BE2C (cell line): ENCODE measurements at places on chromosomes 5 and 9.

DNA sequence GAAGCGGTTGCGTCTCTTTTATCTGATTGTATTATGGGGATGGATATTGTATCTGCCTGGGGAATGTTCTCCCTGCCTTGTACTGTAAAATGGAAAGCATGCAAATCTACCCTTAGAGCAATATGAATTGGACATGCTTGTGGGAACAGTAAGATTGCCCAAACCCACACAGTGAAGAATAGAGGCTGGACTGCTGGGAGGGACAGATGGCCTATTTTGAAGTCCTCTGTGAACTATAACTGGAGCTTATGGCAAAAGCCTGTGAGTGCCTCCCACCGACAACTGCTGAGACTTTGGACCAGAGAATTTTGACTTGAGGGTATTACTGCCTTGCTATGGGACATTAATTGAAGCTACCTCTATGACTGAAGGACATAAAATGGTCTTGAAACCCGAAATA is 168.9 kb downstream of the ERCC6L2 start:
- DNase-seq, result no peak

GRCh38 chr5:40995801-40996586 is 75.1 kb downstream of the MROH2B start:
- DNase-seq, result no peak

GRCh38 chr5:33509036-33509435 is 68.3 kb downstream of the TARS1 start:
- no peak for DNase-seq

- DNase-seq, result no peak
Measured at GRCh38 chr5:83077662-83078261, 415 bp downstream of the XRCC4 start.

DNA sequence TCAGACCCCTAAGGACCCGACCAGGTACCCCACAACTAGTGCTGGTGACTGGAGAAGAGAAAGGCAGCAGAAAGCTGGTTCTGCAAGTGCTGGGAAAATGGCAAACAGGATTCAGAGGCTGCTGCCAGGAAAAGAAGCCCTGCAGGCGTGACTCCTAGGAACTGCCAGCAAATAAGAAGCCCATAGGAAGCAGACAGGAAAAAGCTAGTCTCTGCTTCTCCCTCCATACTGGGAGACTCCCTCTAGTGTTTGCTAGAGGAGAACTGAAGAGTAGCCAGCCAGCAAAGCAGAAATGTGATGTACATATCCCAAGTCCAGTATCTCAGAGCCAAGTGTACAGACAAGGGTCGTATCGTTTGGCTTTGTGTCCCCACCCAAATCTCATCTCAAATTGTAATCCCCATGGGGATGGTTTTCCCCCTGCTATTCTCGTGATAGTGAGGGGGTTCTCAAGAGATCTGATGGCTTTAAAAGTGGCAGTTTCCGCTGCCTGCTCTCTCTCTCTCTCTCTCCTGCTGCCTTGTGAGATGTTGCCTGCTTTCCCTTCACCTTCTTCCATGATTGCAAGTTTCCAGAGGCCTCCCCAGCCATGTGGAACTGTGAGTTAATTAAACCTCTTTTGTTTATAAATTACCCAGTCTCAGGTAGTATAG is 38.1 kb upstream of the TUSC1 start:
- DNase-seq, result peak; percentile 66

DNA sequence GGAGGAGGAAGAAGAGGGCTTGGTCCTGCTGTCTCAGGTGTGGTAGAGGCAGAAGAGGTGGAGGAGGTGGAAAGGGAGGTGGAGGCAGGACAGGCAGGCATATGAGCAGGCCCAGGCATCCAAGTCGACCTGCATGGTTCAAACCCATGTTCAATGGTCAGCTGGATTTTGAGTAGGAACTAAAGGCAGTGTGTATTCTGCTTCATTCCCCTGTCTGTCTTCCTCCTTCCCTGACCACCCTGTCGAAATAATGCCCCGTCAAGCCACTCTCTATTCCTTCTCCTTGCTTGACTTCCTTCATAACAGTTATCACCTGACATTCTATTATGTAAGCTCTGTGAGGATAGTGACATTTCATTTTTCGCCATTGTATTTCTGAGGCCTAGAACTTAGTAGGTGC is 34.8 kb downstream of the ATP6V0E1 start:
- DNase-seq, result no peak

- DNase-seq, result no peak
Measured at GRCh38 chr5:76366596-76366995, 36.5 kb upstream of the IQGAP2 start.

GRCh38 chr5:166401391-166401790 is 1890.1 kb upstream of the WWC1 start:
- no peak for DNase-seq

DNA sequence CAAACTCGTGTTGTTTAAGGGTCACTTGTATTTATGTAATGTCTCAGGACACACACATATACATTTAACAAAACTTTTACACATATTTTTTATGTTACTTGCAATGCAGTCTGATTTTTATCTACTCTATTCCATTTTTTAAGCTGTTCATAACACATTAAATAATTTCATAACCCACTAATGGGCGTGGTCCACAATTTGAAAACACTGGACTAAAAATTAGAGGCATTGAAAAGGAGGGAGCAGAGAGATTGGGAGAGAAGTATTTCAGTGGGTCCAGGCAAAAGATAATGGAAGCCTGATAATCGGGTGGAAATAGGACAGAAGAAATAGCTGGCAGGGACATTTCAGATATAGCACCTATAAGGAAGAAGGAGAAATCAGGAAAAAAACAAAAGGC is 597.3 kb upstream of the CLINT1 start:
- DNase-seq, result no peak

DNA sequence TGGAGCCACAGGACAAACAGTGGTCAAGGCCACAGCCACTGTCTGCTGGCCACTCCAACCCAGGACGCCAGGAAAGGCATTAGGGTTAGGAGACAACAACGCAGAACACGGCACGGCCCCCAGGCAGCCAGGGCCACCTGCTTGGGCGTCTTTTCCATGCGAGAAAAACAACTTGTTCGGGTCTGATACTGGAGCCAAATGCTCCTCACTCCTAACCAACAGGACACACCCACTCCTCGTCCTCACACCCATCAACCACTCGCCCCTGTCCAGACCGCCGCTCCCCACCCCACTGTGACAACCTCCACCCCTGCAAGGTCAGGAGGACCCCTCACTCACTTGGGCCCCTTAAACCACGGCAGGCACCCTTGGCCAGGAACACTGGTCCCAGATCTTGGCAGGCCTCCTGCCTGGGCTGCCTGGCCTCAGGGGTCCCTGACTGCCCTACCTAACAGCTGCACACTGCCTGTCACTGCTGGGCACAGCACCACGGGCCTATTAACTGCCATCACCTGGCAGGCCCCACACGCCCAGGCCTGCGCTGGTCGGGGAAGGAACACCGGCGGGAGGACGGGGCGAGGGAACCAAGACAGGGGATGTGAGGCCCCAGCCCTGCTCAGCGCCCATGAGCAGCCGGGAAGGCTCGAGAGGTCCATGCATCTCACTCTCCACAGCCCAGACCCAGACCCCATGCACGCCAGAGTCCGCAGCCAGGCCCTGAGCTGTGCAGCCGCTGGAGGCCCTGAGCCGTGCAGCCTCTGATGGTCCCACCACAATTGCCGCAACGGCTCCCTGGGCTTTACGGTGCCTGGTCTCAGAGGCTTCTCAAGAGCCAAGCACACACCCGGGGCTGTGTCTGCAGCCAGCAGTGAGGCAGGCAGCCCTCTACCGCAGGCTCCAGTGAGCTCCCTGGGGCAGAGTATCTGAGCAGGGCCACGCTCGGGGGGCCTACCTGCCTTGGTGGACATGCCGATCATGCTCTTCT is 13.8 kb downstream of the CLPTM1L start:
- DNase-seq, result no peak

DNA sequence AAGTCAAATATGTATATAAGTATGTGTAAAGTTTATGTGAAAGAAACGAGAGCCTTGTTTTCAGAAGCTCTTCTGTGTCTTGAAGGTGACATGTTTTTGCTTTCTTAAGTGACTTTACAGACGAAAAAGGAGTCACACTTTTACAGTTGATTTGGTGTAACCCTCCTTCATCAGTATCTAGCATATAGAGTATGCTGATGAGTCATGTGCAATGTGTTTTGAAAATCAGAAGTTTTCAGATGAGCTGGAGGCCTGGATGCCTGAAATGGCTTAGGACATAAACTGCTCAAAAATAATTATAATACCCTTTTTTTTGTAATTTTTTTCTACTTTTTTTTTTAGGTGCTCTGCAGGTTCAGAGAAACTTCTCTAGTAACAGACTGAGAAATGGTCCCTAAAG is 209.5 kb downstream of the CD180 start:
- DNase-seq, result no peak

GRCh38 chr5:78905084-78905938 is 79.8 kb downstream of the ARSB start:
- no peak for DNase-seq

DNA sequence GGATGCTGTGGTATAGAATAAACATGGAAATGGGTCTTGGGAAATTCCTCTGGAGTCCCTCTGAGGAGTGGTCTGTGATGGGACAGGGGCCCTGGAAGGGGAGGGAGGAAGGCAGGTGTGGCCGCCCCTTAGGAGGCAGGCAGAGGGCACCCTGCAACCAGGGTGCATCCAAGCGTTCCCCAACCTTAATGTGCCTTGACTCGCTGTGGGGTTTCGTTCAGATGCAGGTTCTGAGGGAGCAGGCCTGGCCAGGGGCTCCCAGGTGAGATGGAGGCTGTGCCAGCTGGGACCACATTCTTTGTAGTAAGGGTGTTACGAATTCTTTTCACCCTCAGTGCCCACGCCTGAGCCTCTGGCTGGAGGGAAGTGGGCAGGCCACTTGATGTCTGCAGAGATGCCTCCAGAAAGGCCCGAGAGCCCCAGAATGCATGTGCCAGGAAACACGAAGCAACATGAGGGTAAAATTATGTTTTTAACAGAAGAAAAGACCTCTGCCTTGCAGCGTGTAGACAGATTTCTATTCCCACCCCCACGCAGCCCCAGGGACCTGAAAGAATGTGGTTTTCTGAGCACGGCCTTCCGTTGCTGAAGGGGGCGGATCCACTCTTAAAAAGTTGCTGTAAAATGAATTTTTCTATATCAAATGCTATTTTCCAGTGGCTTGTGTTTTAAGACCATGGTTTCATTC is 150.4 kb upstream of the IER5L start:
- no peak for DNase-seq

GRCh38 chr5:105506692-105507277 is 1944.2 kb upstream of the NUDT12 start:
- DNase-seq, result peak; percentile 54

- DNase-seq, result peak; percentile 36
Measured at GRCh38 chr9:137294681-137295237, 7.3 kb downstream of the NRARP start.

- no peak for DNase-seq
Measured at GRCh38 chr9:79134654-79135053, 437.1 kb upstream of the TLE4 start.

DNA sequence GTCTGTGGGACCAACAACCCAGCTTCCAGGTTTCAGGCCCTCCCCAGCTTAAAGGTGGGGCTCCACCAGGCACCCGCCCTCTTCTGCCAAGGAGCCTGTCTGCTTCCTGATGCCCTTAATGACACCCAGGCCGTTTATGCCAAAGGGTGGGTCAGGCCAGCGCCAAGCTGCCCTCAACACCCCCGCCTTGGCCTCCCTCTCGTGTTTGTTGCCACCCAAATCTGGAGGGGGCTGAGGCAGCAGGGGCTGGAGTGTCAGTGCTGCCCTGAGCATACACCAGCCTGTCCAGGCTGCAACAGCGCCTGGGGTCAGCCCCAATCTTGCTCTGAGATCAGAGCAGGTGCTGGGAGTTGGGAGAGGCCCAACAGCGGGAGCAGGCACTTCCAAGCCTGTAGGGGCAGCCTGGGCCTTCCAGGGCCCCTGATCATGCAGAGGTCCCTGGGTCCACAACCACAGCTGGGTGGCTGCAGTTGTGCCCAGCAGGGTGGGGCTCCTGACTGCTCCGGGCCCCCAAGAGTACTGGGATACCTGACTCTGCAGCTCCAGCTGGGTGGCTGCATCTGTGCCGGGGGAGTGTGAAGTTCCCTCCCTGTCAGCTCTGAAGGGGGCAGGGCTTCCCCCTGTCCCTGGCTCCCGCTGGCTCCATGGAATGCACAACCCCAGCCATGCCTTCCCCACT is 34.5 kb upstream of the TYRP1 start:
- peak; percentile 21 for DNase-seq

GRCh38 chr5:502325-503079 is 21.7 kb downstream of the SLC9A3 start:
- DNase-seq, result peak; percentile 65

GRCh38 chr5:995318-995717 is 13.3 kb upstream of the NKD2 start:
- no peak for DNase-seq

- DNase-seq, result no peak
Measured at GRCh38 chr5:83780699-83781350, 60.2 kb upstream of the HAPLN1 start.

DNA sequence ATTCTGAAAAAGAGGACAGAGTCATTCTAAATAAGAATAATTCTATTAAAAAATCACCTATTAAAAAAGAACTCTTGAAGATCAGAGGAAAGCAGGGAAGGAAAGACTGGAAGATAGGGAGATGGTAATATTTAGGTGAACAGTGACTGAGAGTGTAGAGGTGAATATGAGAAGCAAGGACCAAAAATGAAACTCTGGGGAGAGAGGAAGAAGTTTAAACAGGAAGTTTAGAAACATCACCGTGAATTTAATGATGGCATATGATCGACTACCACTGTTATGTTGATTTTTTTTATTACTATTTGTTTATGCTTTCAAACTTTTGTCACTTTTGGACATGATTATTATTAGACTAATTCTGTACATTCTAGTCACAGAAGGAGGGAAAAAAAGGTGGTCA is 1.7 kb upstream of the SPINK6 start:
- no peak for DNase-seq

- DNase-seq, result no peak
Measured at GRCh38 chr9:21758540-21758939, 43.9 kb upstream of the MTAP start.

DNA sequence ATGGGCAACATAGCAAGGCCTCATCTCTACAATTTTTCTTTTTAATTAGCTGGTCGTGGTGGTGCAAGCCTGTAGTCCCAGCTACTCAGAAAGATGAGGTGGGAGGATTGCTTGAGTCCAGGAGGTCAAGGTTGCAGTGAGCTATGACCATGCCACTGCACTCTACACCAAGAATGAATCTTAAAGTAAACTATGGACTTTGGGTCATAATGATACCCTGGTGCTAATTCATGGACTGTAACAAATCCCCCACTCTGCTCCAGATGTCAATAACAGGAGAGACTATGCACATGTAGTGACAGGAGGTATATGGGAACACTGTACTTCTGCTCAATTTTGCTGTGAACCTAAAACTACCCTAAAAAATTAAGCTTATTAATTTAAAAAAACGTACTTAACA is 155.4 kb downstream of the CEMIP2 start:
- no peak for DNase-seq
